Left colon (tissue), 2 donors: ENCODE measurements at places on chromosomes 11 and 22. TPM values are rescaled to one million over a fixed set of nuclear protein-coding genes. Genes with fewer than 3 reads are reported as not detected.

Gene TYR
- not detected for total RNA-seq

Gene ENTHD1
- not detected for total RNA-seq

Gene RBM4
- 90.7 TPM for total RNA-seq

Gene CD3G
- 1.6 TPM for total RNA-seq

Gene ASCL3
- total RNA-seq, result not detected

Gene FJX1
- total RNA-seq, result not detected

Gene SYT12
- total RNA-seq, result 0.43 TPM

Gene PAK1
- 110 TPM for total RNA-seq

Gene FXYD6
- 37.2 TPM for total RNA-seq

Gene CALCA
- total RNA-seq, result not detected

Gene ILK
- total RNA-seq, result 92.7 TPM

Gene TPBGL
- total RNA-seq, result not detected

Gene PGA5
- total RNA-seq, result not detected

Gene SMC1B
- total RNA-seq, result not detected

Gene DSCAML1
- 8.6 TPM for total RNA-seq

Gene MFRP
- not detected for total RNA-seq

Gene SCGB1A1
- not detected for total RNA-seq

Gene SEPTIN5
- total RNA-seq, result 4.6 TPM

Gene RAB3IL1
- 3.1 TPM for total RNA-seq

Gene PTPRCAP
- total RNA-seq, result 11.2 TPM

Gene CCDC73
- total RNA-seq, result not detected

Gene LRRC56
- total RNA-seq, result 3.7 TPM

Gene SMIM35
- not detected for total RNA-seq

Gene FAM83F
- total RNA-seq, result 44.3 TPM

Gene LIF
- 11.7 TPM for total RNA-seq

Gene HEPHL1
- total RNA-seq, result not detected

Gene TRIM66
- 12.5 TPM for total RNA-seq

Gene SHISAL1
- 8.6 TPM for total RNA-seq

Gene ADAMTS8
- 3.4 TPM for total RNA-seq

Gene HBB
- 9.3 TPM for total RNA-seq
